Esophagus muscularis mucosa (tissue), 4 donors: ENCODE measurements at places on chromosomes 5 and 9. TPM values are rescaled to one million over a fixed set of nuclear protein-coding genes. Genes with fewer than 3 reads are reported as not detected.

Gene STKLD1
- total RNA-seq, result 1.0 TPM

Gene ROR2
- 69.5 TPM for total RNA-seq

GRCh38 chr9:12723409-12724028 is 30.3 kb downstream of the TYRP1 start:
- H3K4me1 ChIP-seq, result peaks cover 6% of the 10 kb centered on the region
- no peak overlapping the region for H3K4me3 ChIP-seq
- no peaks in the 10 kb centered on the region for H3K27me3 ChIP-seq
- DNase-seq, result no peak
- H3K27ac ChIP-seq, result no peak overlapping the region

- H3K4me3 ChIP-seq, result peak overlapping the region; percentile 18
- no peak overlapping the region for H3K27ac ChIP-seq
- peaks cover 6% of the 10 kb centered on the region for H3K27me3 ChIP-seq
- H3K4me1 ChIP-seq, result peaks cover 53% of the 10 kb centered on the region
- no peaks in the 10 kb centered on the region for H3K36me3 ChIP-seq
Observed at GRCh38 chr9:127921557-127922120, 4.8 kb upstream of the ST6GALNAC4 start.

Gene TAS2R1
- total RNA-seq, result not detected
